CD4-positive, alpha-beta T cell treated with Interleukin-4 for 1 hour (primary cell): ENCODE measurements at places on chromosomes 5 and 9.

DNA sequence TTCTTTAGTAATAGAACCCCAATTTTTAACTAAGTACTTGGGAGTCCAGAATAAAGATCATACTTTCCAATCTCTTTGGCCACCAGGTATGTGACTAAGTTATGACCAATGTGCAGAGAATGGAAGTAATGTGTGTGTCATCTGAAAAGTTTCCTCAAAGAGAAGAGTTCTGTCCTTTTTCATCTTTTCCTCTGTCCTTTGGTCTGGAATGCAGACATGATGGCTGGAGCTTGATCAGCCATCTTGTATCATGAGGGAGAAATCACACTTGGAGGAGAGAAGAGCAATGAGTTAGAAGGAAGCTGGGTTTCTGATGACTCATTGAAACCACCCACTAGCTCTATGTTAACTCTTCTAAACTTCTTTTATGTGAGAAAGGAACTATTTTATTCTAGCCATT is 5.5 kb upstream of the CPEB4 start:
- no peak for DNase-seq

DNA sequence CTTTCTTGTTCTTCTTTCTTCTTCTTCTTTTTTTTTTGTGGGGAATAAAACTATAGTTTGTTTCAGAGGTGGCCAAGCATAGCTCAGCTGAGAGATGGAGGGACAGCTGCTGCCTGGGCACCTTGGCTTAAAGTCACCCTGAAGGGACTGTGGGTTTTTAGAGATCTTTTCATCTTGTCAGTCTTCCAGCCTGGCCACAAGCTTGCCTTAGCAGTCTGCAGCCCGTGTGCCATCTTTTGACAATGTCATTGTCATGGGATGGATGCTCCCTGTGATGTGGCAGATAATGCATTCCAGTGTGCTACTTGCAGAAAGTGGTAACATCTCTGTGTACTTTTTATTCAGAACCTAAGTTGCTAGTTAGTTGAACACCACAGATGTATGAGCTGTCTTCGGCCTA is 280.8 kb downstream of the FANCC start:
- no peak for DNase-seq

- DNase-seq = no peak
Observed at GRCh38 chr9:137688725-137689124, 69.9 kb downstream of the EHMT1 start.

- DNase-seq = no peak
Observed at GRCh38 chr5:96962540-96962991, 26.7 kb downstream of the LNPEP start.

DNA sequence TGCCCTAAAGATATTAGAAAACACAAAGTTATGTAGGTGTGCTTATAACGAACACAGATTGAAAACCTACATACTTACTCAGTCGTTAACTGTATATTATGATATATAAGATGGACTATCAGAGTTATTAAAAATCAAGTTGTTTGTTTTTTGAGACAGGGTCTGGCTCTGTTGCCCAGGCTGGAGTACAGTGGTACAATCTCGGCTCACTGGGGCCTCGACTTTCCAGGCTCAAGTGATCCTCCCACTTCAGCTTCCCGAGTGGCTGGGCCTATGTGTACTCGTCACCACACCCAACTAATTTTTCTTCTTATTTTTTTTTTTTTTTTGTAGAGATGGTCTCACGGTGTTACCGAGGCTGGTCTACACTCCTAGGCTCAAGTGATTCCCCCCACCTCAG is 158.3 kb downstream of the TSSK1B start:
- DNase-seq = no peak

GRCh38 chr5:116478491-116478890 is 96.1 kb downstream of the SEMA6A start:
- DNase-seq = no peak

DNA sequence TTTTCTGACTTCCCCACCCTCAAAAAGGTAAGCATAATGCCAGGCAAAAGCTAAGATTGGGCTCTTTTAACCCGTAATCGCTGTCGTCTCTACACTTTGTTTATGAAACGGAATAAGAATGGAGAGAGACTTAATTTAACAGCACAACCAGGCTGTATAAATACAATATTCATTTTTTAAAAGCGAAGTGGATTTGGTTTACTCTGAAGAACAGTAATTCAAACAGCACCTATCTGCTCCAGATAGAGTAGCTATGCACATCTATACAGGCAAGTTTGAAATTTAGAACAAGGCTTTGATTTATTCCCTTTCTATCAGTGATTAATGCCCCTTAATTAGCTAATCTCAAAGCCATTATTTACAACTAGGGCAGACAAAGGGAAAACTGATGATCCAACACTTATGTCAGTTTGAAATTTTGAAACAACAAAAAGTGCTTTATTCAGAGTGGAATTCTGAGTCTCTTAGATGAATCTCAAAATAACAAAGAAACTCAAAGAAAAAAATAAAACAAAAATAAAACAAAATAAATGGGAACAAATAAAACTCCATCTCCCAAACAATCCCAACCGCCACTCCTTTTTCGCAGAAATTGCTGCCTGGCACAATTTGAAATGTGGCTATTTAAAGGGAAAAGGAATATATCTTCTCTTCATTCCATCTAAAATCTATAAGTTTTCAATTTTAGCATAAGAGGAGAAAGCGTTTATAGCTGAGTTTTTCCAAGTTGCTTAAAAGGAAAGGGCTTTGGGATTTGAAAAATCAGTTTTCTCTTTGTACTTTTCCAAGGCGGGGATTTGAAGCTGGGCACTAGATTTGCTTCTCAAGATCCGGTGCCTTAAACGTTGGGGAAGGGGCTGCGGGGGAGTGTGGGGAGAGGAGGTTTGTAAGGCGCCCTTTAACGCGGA is 298.6 kb downstream of the PARP8 start:
- no peak for DNase-seq

- DNase-seq = no peak
Observed at GRCh38 chr5:107900721-107901120, 230.0 kb upstream of the EFNA5 start.

GRCh38 chr9:132585954-132586829 is 3.8 kb downstream of the BARHL1 start:
- peak; percentile 24 for DNase-seq

DNA sequence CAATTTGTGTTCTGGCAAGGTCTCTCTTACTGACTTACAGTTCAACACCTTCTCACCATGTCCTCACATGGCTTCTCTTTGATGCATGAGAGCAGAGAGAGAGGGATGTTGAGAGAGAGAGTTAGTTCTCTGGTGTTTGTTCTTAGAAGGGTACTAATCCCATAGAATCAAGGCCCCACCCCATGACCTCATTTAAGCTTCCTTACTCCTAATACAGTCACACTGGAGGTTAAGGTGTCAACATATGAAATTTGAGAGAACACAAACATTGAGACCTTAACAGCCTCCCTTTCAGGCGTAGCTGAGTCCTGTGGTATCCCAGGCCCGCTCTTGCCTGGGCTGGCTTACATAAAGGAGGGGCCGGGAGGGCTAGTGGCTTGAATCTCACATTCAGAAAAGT is 10.6 kb upstream of the SEMA6A start:
- DNase-seq = no peak

DNA sequence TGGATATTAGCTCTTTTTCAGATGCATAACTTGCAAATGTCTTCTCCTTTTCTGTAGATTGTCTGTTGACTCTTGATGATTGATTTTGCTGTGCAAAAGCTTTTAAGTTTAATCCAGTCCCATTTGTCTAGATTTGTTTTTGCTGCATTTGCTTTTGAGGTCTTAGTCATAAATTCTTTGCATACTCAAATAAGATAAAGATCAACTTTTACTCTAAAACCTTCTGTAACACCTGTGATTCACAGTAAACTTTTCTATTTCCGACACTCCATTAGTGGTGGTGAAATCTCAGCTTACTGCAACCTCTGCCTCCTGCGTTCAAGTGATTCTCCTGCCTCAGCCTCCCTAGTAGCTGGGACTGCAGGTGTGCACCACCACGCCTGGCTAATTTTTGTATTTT is 239.0 kb upstream of the ST8SIA4 start:
- DNase-seq = no peak

DNA sequence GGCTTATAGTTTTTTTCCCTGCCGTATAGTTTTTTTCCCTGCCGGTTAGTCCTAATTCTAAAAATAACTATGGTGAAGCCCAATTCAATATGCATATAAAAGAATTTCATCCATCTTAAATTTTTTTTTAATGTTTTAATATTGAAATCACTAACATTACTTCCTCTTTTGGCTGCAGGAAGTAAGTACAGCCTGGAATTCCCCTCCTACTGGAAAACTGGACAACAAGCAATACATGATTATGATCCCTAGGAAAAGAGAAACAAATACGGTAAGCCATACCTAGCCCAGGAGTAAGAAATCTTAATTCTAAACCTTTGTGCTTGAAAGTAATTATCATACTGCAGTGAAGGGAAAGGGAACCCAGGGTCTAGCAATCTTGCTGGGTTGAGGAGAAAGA is 119.0 kb downstream of the NR3C1 start:
- DNase-seq = no peak

GRCh38 chr9:81455462-81456219 is 233.7 kb downstream of the TLE1 start:
- DNase-seq = no peak

- DNase-seq = no peak
Observed at GRCh38 chr5:589173-589572, 23.0 kb upstream of the CEP72 start.

DNA sequence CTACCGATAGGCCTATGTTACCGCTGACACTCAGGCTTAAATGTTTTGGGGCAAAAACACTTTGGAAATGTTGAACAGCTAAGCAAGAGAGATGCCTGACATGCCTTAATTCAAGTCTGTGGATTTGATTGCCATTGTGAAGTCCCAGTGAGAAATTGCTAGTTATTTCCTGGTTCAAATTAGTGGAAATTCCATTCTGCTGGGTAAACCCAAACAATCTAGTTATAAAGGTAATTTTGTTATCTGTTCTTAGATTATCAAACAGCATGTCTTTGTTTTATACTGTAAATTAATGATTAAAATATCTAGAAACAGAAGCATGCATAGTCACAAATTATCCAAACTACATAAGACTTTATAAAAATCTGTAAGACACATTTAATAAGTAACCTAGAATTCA is 96.6 kb downstream of the PJA2 start:
- no peak for DNase-seq

GRCh38 chr9:126373241-126373640 is 46.6 kb downstream of the MVB12B start:
- DNase-seq = no peak
